NT2/D1 (cell line): ENCODE measurements at places on chromosomes 12 and 14.

DNA sequence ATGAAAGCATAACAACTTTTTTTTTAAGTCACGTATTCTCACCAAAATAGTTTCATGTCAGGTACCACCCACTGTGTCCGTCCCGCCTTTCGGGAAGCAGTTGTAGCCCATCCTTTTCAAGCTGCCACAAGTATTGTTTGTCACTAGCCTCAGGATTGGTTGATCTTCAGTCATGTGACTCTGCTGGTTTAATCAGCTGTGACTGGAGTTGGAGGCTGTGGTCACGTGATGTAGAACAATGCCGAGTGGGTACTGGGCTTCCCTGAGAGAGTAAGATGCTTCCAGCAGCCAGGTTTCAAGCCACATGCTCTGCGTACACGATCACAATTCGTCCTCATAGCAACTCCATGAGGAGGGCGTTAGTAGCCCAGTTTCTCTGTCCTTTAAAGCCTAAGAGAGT, 83.0 kb upstream of the WSCD2 start:
- DNase-seq = no peak

DNA sequence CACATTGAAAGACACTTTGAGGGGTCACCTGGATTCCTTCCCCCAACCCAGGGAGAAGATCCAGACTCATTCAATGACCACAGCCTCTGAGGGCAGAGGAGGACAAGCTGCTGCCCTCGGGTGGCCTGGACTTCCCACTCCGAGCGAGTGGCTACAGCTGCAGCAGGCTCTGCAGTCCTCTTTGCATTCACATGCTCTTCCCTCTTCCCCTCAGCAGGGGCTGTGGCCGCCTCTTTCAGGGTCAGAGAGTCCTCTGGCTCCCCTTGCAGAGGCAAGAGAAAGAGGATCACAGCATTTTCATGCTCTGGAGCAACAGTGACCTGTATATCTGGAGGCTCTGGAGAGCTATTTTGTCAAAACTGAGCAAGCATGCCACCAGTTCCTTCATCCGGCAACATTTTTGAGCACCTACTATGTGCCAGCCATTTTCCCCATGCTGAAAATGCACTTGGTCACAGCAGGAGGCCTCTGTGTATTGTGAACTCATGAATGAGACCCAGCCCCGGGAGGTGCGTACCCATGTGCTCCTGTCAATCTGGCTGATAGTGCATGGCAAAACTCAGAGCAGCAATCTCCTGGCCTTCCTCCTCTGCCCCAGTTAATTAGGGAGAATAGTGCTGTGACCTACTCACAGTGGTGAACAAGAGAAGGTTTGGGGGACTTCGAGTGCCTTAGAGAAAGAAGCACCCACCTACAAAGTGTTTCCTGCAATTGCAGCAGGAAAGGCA, 42.9 kb upstream of the KCNA5 start:
- no peak for DNase-seq

DNA sequence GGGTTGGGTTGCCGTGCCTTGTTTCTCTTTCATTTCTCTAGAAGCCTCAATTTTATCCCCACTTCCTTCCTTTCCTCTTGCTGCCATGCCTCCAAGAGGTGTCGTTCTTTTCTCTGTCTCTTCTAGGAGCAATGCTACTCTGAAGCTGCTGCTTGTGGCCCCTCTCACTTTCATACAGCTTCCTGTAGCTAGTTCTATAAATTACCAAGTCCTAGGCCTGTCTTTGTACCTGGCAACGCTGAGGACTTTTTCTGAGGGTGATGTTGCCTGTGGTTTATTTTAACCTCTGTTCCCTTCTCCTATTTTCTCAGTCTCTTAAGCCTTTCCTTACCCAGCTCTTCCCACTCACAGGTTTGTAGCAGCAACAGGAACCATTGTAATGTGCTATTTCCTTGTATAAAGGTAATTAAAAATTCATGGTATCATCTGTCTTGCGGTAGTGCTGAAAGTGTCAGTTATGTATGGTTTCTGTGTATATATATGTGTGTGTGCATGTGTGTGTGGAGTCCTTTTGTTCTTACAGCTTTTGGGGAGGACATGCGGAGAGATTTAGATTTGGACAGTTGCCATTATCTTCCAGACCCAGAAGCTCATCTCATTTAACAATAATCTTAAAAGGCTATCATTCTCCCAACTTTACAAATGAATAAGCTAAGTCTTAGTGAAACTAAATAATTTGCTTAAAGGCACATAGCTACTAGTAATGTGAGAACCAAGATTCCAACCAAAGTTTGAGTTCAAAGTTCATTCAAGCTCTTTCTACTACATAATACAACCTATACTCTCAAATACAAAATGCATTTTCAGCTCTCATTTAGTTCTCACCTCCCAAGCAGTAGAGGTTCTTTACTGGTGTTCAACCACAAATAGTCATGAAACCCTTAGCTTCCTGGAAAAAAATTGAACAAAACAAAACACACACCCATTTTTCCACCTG, 43.8 kb downstream of the DDHD1 start:
- DNase-seq = no peak

DNA sequence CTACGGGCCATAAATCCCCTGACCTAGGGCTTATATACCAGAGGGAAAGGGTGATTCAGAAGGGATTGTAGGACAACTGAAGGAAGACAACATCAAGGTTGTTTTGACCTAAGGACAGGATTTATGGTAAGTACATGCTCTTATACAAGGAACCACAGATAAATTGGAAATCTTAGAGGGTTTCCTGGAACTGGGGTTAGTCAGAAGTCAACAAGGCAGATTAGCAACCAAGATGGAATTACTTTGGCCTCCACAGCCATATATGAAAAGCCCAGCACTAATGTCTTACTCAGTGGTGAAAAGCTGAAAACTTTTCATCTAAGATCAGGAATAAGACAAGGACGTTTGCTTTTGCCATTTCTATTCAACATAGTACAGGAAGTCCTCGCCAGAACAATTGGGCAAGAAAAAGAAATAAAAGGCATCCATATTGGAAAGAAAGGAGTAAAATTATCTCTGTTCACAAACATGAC, 5.4 kb downstream of the TMBIM4 start:
- DNase-seq = no peak

GRCh38 chr14:49944501-49944900, 51.6 kb downstream of the ARF6 start:
- DNase-seq = no peak

- no peak for DNase-seq
Measured at GRCh38 chr12:49059045-49059298, 1.6 kb downstream of the KMT2D start.

DNA sequence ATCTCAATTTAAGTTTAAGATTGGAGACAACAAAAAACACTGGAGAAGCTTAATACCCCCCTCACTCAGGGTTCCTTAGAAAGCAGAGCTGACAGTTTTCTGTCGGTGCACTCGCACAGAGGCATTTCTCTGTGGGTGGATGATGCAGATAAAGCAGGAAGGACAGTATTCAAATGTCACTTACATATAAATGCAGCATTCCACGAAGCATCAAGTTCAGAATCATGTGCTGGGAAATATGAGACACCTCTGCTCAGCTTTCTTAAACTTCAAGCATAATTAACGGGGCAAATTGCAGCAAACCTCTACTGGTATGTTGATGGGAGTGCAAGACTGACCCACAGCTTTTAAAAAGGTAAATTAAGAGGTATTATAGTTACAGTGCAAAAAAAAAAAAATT, 68.7 kb downstream of the DICER1 start:
- no peak for DNase-seq

DNA sequence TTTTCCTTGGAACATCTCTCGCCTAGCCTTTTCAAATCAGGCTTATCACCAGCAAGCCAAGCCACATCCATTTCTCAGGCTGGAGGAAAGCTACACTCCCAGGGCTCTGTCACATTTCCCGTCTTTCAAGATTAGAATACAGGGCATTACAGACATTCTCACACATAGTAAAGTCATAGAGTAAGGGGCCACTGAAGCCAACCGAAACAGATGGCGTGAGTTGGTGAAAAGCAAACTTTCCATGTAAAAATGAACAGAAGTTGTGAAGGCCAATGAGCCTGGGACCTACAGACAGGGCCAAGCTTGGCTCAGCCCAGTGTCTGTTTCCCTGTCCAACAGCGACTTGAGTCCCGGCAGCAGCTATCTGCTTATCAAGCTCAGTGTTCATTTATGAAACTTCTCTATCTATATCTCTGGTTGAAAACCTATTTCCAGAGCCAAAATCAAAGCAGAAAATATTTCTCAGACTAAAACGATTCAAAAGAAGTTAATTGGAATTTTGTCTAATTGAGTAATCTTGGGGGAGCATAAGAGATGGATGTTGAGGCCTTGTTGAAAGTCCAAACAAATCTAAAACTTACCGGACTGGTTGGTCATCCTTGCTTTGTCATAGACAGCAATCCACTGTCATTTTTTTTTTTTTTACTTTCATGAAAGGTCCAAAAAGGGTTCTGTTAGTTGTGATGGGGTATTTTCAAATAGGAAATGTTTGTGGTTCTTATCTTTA, 105.6 kb downstream of the DAAM1 start:
- no peak for DNase-seq

- no peak for DNase-seq
Measured at GRCh38 chr12:62629971-62630739, 163.5 kb downstream of the MON2 start.

- peak; percentile 73 for DNase-seq
Measured at GRCh38 chr14:23120541-23121251, 1.6 kb upstream of the CEBPE start.

GRCh38 chr14:99387880-99388279, 92.8 kb downstream of the SETD3 start:
- DNase-seq = no peak

GRCh38 chr12:54230555-54230954, 41.8 kb upstream of the SMUG1 start:
- DNase-seq = no peak

GRCh38 chr12:57006809-57007475, 596 bp upstream of the ZBTB39 start:
- DNase-seq = no peak

GRCh38 chr12:15883536-15883935, 1.3 kb downstream of the STRAP start:
- no peak for DNase-seq

GRCh38 chr14:45686771-45687170, 433.8 kb upstream of the MIS18BP1 start:
- DNase-seq = no peak

- DNase-seq = peak; percentile 54
Measured at GRCh38 chr12:56221232-56221756, 428 bp downstream of the RNF41 start.

DNA sequence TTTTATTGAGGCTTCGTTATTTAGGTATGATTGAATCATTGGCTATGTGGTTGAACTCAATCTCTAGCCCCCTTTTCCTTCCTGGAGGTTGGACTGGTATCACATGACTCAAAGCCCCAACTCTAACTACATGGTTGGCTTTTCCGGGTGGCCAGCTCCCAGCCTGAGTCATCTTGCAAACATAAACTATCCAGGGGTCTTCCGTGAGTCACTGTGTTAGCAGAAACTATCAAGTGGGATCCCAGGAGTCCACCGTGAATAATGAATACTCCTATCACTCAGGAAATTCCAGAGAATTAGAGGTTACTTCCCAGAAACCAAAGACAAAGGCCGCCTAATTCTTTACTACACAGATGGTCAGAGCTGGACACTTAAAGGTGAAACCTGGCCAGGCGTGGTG, 19.7 kb upstream of the PLEKHD1 start:
- no peak for DNase-seq

GRCh38 chr12:76065917-76066316, 18.6 kb downstream of the NAP1L1 start:
- no peak for DNase-seq

GRCh38 chr12:94644141-94644979, 6.0 kb downstream of the TMCC3 start:
- DNase-seq = no peak

- DNase-seq = no peak
Measured at GRCh38 chr14:21123429-21123828, 22.6 kb downstream of the TMEM253 start.

- DNase-seq = no peak
Measured at GRCh38 chr14:53695692-53696214, 260.9 kb downstream of the BMP4 start.

- no peak for DNase-seq
Measured at GRCh38 chr12:108332791-108333382, 6.2 kb downstream of the CMKLR1 start.

- no peak for DNase-seq
Measured at GRCh38 chr14:75049136-75049535, 2.1 kb downstream of the MLH3 start.

GRCh38 chr12:115000038-115000437, 316.1 kb upstream of the TBX3 start:
- DNase-seq = peak; percentile 30
